GM06990 (cell line): ENCODE measurements at places on chromosomes 16 and 17.

GRCh38 chr17:3745071-3745470 lies 21.4 kb downstream of the HASPIN start:
- DNase-seq, result no peak

GRCh38 chr17:78378225-78379130 lies at the start of gene PGS1:
PGS1 (plus strand) TSS chr17:78378649; CDS start chr17:78378666, 17 bp downstream.
- peak; percentile 86 for DNase-seq

DNA sequence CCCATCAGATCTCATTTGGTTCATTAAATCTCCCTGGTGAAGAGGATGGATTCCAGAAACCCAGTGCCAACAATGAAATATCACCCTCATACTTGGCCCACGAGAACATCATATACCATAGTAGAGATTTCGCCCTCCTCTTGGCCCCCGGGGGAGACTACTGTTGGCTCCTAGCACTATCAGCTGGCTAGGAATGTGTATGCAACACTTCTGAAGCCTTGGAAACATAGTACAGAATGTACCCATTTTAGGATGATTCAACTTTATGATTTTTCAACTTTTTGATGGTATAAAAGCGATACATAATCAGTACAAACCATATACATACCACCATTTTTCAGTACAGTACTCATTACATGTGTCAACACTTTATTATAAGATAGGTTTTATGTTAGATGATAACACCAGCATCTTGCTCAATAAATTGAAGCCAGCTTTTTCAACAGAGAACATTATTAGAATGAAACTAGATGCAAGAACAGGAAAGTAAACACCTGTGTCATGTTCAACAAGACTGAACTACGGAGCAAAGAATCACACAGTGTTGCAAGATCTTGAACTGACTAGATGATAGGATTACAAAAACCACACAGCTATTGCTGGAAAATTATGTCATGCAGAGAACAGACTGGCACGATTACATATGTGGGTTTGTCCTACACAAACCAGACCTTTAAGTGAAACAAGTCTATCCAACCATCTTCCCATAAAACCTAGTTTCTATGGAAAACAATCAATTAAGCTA lies 17.2 kb downstream of the RSL1D1 start:
- DNase-seq, result no peak

DNA sequence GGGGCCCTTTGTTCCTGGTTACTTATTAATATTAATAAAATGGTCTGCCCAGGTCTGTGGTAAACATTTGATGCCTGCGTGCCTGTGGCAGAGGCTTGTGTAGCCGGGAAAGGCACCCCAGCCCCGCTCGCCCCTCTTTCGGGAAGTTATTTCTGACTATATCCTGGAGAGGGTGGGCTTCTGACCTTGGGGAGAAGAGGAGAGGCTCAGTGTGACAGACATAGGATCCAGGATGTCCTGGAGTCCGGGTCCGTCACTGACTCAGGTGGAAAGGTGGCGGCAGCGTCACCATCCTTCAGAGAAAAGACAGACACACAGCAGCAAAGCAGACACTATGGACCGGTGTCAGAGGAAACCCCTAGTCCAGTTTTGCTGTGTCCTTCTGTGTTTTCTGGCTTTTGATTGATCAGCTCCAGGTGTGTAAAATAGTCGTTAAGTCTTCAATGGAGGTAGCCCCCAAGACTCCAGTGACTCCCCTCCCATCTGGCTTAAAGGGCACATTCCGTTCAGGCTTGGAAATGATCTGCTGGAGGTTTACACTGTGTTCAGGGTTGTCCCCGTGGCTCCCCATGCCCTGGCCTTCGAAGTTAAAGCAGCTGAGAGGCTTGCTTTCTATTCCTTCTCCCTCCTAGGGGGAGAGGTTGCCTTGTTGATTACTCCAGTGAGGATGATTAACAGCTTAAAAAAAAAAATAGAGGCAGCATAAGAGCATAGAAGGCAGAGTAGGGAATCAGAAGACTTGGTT lies 81.6 kb downstream of the CCDC182 start:
- DNase-seq, result no peak

DNA sequence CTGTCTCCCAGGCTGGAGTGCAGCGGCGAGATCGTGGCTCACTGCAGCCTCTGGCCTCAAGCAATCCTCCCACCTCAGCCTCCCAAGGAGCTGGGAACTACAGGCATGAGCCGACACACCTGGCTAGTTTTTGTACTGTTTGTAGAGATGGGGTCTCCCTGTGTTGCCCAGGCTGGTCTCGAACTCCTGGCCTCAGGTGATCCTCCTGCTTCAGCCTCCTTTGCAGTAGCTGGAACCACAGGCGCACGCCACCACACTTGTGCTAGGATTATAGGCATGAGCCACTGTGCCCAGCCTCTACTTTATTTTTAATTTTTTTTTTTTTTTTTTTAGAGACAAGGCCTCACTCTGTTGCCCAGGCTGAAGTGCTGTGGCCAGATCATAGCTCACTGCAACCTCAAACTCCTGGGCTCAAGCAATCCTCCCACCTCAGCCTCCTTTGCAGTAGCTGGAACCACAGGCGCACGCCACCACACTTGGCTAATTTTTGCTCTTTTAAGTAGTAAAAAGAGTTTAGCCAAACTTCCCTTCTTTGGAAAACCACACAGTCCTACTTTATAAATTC lies 4.4 kb downstream of the NTAN1 start:
- no peak for DNase-seq

GRCh38 chr16:47970291-47970931 lies 185.4 kb downstream of the ABCC12 start:
- DNase-seq, result no peak

- no peak for DNase-seq
Measured at GRCh38 chr17:8479431-8479947, 43.8 kb downstream of the NDEL1 start.

- no peak for DNase-seq
Measured at GRCh38 chr16:351804-352520, 561 bp downstream of the AXIN1 start.

- DNase-seq, result no peak
Measured at GRCh38 chr17:16923904-16924695, 47.8 kb downstream of the TNFRSF13B start.

DNA sequence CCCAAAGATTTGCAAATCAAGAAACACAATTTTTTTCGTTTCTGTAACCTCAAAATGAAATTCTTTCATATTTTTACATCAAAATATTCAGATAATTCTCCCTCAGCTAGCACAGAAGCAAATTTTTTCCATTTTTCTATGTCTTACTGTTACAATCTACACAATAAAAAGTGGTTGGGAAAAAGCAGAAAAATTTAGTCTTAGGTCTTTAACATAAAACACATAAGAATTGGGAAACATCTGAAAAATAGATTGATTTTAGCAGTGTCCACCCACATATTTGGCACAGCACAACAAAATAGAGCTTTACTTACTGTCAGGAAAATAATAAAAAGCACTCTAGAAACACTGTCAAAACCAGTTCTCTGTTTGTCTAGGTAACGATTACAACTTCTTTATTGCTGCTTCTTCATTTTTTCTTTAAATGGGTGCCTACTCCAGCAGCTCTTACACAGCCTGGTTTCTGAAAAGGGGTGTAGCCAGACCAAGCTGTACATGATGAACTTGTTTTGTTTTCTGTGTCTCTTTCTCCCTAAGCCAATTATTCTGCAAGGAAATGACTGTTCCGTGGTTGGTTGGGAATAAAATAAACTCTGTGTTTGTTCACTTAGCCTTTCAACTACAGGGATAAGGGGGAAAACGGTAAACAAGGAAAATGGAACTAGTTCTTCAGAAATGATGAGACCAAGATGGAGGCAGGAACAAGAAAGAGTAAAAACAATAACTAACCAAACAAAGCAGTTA lies at the start of gene ABCA6:
ABCA6 (minus strand) TSS at position 465 of the 744 bp plus-strand sequence. CDS start 1,192 bp downstream, outside the sequence.
- DNase-seq, result no peak

DNA sequence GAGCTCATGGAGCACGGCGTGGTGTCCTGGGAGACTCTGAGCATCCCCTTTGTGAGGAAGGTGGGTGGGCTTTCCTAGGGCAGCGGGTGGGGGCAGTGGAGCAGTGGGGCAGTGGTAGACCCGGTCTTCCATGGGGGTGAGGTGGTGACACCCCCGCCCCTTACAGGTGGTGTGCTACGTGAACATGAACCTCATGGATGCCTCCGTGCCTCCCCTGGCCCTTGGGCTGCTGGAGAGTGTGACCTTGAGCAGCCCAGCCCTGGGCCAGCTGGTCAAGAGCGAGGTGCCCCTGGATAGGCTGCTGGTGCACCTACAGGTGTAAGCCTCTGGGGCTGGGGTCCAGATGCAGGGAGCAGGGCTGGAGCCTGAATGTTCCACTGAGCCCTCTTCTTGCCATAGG lies 1.6 kb downstream of the ELMO3 start:
- no peak for DNase-seq

DNA sequence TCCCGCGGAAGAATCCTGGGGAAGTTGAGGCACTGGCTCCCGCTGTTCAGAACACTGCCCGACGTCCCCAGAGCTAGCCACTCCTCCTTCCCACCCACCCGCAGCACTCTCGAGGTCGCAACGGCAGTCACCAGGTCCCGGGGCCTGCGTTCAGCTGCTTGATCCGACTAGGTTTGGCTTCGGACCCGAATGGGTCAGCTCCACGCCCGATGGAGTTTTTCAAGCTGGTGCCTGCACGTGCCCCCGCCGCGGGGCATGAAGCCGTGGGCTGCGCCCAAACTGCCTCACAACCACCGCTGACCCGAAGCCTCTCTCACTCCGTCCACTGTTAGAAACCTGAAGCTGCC lies 12.4 kb upstream of the ODF4 start:
- DNase-seq, result no peak

- no peak for DNase-seq
Measured at GRCh38 chr17:44204441-44204882, 4.8 kb upstream of the ATXN7L3 start.

GRCh38 chr17:14741491-14741890 lies 440.6 kb downstream of the HS3ST3B1 start:
- DNase-seq, result no peak

GRCh38 chr16:47395733-47396498 lies 64.9 kb downstream of the ITFG1 start:
- DNase-seq, result no peak

- no peak for DNase-seq
Measured at GRCh38 chr17:28338056-28338768, 2.7 kb downstream of the TNFAIP1 start.

GRCh38 chr17:82623707-82624106 lies 24.5 kb downstream of the WDR45B start:
- no peak for DNase-seq

DNA sequence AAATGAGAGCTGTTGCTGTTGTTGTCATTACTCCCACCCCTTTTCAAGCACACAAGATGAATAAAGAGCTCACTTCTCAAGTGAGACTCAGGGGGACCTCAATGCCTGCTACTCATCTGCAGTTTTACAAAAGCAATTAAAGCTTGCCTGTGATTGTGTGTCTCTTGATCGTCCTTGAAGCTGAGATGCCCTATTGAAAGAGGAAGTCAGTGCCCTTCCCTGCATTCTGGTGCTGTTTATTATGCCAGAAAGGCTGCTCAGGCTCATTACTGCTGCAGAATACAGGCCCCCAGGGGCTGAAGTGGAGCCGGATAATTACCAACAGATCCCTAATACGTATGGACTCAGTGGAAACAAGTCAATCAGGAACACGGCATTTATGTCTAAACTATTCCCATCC lies 147.2 kb downstream of the HS3ST2 start:
- DNase-seq, result no peak

- no peak for DNase-seq
Measured at GRCh38 chr16:47643323-47644000, 182.3 kb downstream of the PHKB start.

DNA sequence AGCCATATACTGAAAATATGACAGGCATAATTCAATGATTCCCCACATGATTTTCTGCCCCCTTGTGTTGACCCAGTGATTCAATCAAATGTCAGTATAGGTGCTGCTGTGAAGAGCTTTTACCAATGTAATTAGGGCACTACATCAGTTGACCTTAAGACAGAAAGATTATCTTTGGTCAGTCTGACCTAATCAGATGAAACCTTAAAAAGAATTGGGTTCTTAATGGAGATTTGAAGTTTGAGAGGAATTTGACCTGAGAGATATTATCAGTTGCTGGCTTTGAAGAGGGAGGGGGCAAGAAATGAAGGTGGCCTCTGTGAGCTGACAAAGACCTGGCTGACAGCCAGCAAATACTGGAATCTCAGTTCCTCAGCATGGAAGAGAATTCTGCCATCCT lies 358.7 kb upstream of the CA10 start:
- DNase-seq, result no peak

DNA sequence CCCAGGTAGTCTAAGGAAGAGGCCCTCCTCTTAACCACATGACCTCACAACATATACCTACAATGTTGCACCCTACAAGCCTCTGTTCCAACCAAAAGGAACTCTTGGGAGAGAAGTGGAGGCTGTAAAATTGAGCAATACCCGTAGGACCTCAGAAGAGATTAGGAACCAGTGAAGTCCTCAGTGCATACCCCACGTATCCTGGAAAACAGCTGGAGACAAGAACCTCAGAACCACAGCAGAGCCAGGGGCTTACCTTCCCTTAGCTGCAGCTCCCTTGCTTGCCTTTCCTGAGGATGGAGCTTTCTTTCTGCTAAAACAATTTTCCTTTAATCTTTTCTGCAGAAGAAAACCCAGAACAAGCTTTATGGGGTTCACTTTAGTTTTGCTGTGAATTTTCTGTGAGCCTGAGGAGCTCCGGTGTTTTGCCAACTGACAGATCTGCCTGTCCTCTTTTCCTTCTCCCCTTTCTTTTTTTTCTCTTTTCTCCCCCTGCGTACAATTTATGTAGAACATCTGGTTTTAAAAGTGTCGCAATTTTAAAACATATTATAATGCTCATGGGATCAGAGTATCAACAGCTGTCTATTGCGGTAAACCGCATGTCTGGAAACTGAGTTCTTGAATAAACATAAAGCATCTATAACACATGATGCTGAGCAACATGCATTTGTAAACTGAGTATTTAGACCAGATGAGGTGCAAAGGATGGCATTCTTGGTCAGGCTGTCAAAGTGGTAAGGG lies 226.4 kb upstream of the MAF start:
- no peak for DNase-seq

- DNase-seq, result no peak
Measured at GRCh38 chr16:69274699-69275235, 36.4 kb upstream of the VPS4A start.

DNA sequence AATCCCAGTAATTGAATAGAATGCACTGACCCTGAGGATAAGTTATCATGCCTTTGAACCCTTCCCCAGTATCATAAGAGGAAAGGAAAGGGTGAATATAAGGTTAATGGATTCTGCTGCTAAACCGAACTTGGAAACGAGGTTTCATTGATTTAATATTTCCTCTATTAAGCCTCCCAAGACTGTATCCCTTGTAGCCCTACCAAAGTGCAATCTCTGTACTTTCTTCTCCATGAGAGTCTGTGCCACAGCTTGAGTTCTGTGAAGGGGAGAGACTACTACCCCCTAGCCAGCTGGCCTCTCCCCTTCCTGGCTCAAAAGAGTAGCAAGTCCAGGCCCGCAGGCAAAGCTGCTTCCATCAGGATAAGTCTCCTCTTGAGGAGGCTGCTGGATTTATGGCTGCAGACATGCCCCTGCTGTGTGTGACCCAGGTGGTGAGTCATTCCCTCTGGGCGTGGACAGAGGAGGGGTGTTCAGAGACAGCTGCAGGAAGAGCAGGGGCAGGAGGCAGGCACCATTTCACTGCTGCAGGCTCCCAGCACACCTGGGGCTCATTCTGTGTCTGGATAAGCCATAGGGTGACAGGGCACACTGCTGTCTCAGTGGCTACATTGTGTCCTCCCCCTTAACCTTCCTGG lies 58.4 kb downstream of the TOM1L2 start:
- no peak for DNase-seq

- no peak for DNase-seq
Measured at GRCh38 chr16:114327-114726, 24.1 kb downstream of the NPRL3 start.
